ENCODE measurements at places on chromosomes 3 and 15. TPM values are rescaled to one million over a fixed set of nuclear protein-coding genes. Genes with fewer than 3 reads are reported as not detected.

KNG1 gene
- total RNA-seq = not detected

TBC1D5 gene
- total RNA-seq = 51.6 TPM

CCR3 gene
- 0.16 TPM for total RNA-seq

PPM1M gene
- 60.2 TPM for total RNA-seq

CPN2 gene
- total RNA-seq = not detected

GUCA1C gene
- not detected for total RNA-seq

DUOXA2 gene
- total RNA-seq = not detected

ZIC1 gene
- not detected for total RNA-seq

ANKRD63 gene
- total RNA-seq = not detected

TUSC7 gene
- total RNA-seq = not detected

GXYLT2 gene
- total RNA-seq = not detected

VEPH1 gene
- total RNA-seq = not detected

MCF2L2 gene
- 4.3 TPM for total RNA-seq

AHSG gene
- total RNA-seq = not detected

POLG gene
- 113 TPM for total RNA-seq

ZWILCH gene
- total RNA-seq = 31.8 TPM
